ENCODE measurements at places on chromosomes 16 and 17.

DNA sequence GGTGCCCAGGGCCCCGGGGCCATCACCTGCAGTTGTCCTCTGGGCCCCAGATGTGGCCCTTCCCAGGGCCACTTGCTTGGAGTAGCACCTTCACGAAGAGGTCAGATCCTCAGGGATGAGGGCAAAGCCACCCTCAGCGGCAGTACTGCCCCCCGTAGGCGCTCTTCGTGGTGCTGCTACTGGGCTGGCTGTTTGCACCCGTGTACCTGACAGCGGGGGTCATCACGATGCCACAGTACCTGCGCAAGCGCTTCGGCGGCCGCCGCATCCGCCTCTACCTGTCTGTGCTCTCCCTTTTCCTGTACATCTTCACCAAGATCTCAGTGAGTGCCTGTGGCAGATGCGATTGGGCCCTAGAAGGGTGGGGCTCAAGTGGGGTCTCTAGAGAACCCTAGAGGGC is 2.6 kb downstream of the SLC5A2 start:
- no peak for DNase-seq

DNA sequence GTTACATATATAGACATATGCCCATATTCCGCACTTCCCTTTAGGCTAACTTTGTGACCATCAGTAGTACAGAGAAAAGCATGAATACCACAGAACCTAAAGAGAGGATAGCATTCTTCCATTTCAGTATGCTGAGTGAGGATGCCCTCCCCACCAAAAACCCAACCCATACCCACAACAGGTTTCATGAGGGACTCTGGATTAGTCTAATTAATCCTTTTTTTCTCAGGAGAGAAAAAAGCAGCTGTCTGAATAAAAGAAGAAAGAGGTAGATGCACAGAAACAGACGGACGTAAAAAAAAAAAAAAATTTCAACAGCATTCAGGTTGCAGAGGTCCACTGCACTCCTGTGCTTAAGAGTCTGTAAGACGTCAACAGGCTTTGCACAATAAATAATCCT is 6.7 kb downstream of the MMD start:
- DNase-seq, result no peak

DNA sequence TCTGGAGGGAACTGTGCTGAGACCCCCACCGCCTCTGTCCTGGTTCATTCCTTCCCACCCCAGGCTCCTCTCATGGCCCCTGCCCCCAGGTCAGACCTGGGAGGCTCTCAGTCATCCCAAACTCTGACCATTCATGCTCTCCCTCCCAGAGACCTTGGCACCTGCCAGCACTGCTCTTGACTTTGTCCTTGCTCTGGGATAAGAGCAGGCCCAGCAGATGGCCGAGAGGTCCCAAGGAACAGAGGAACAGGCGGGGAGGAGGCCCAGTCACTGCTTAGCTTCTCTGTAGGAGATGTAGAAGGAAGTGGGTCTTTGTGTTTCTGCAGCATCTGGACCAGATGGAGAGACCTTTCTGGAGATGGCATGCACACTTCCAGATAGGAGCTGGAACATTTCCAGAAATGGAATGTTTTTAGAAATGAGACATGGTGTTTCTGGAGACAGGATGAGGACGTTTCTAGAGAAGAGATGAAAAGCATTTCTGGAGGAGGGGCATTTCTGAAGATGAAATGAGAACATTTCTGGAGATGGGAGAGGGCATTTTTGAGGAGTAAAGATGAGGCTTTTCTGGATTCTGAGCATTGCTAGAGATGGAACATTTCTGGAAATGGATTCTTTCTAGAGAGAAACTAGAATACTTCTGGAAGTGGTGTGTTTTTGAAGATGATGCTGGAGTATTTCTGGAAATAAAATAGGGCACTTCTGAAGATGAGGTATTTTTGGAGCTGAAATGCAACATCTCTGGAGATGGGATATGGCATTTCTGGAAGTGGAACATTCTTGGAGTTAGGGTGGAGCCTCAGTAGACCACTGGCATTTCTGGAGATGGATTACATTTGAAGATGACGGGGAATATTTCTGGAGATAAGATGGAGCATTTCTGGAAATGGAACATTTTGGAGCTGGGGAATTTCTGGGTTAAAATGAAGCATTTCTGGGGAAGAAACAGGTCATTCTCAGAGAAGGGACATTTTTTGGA is 55.2 kb downstream of the RAI1 start:
- no peak for DNase-seq

DNA sequence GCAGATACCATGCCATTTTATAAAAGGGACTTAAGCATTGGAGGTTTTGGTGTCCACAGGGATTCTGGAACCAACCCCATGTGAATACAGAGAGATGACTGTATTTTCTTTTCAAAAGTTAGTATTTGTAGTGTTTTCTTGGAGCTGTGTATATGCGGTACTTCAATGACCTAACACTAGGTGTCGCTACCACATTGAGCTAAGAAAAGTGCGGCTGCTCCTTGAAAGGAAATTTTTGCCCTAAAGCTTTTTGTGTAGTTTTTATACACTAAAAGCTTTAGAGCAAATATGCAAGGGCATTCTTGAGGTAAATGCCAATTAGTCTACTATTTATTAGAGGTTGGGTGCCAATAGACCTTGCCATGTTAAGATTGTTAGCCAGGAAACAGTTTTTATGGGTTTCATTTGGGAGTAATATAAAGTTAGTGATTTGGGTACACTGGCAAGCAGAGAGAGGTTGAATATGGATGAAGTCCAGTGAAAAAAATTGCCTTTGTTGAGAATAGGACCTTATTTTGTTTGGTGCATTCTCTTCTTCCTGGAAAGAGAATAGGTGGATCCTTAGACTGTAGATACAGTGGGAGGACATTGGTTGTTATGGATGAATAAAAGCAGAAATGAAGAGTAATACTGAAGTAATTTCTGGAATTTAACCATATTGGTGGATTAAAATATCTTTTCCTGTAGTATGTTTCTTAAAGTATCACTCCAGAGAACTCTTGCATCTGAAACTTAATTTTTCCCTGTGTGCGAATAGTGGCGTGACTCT is 43.3 kb downstream of the BCAS3 start:
- DNase-seq, result peak; percentile 55

DNA sequence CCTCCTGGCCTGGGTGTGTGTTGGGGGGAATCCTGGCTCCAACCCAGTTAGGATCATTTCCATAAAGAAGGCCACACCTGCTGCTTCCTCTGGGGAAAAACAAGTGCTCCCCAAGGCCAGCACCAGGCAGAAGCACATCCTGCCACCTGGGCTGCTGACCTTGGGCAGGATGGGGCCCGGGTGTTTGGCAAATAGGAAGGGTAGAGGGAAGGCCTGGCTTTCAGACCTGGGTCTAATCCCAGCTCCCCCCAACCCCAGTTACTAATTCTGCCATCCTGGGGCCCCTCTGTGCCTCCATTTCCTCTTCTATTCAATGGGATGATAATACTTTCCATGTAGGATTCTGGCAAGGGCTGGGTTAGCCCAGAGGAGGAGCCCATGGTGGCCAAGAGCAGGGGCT is 3.0 kb upstream of the NLRC5 start:
- no peak for DNase-seq

- DNase-seq, result no peak
Observed at GRCh38 chr17:80105762-80106161, 4.4 kb downstream of the GAA start.

DNA sequence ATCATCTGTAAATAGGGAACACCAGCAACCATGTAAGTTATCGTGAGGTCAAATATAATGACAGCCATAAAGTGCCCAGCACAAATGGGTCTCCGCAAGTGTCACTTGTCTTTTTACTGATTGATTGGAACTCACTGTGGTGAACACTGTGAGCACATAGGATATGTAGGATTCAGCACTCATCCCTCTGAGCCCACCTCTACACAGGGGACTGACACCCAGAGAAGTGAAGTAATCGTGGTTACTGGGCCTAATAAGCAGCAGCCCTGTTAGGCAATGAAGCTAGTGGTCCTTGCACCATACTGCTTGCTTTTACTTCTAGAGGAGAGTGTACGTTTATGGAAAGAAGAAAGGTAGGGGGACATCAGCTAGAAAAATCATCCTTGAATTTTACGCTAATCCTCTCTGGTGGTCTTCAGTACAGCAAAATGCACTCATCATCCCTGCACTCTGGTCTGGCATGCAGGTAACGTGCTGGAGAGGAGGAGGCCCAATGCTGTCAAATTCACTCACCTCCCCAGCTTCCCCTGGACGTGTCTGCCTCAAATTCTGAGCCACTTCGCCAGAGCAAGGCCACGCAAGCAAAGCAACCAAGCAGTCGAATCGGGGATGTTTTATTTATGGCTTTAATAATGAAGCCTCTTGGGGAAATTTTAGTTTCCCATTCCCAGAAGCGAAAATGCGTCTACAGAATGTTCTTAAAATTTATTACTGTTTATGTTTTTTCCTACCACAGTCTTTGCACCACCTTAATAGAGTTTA is 74.7 kb downstream of the YPEL2 start:
- DNase-seq, result no peak

DNA sequence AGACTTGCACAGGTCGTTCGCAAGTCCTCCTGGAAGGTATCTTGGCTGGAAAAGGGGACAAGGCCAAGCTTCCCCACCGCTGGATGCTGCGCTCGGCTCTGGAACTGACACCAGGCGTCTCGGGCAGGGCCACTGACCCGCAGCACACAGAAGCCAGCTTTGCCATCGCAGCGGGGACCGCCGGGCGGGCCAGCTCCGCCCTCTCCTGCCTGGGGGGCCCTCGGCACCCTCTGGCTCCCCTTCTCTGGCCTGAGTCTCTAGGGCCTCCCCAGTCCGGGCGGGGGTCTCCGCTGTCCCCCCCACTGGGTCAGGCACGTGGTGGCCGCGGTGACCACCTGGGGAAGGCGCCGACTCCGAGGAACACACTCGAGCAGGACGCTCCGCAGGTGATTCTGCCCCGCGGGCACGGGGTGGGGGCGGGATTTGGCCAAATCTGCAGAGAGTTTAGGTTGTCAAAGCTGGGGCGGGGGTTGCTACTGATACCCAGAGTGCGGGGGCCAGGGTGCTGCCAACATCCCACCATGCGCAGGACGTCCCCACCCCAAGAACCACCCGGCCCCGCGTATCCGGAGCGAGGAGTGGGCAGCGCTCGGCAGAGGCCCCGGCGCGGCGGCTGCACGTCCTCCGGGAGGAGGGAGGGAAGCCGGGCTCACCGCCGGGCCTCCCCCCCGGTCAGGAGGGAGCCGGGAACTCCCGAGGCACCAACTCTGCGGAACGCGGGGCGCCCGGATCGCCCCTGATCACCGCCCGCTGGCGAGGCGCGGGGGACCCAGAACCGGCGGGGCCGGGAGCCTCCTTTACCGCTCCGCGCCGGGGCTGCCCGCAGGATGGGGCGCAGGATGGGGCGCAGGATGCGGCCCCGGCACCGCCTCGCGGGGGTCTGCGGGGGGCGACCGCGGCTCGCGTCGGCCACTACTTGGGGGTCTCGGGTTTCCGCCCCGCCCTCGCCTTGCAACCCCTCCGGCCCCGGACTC is 744 bp upstream of the METRNL start:
- DNase-seq, result no peak

Data from AG04450 (cell line).